Muscle of leg (tissue), 16 donors: ENCODE measurements at places on chromosomes 2 and 18.

DNA sequence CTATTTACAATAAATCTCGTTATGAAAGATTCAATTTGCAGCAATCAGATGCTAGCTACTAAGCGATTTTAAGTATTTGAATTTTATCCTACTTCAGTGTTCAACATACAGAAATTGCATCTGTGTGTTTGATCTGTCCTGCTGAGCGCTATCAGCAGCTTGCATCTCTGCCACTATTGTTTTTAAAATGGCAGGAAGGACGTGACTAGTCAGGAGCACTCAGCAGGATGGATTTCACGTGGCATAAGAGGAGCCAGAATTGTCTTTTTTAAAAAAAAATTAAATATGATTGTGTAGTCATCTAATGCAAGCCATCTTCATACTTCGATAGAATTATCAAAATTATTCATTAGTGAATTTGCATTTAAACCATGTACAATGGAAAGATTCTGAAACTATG is 2.8 kb upstream of the KLHL14 start:
- no peak for DNase-seq

DNA sequence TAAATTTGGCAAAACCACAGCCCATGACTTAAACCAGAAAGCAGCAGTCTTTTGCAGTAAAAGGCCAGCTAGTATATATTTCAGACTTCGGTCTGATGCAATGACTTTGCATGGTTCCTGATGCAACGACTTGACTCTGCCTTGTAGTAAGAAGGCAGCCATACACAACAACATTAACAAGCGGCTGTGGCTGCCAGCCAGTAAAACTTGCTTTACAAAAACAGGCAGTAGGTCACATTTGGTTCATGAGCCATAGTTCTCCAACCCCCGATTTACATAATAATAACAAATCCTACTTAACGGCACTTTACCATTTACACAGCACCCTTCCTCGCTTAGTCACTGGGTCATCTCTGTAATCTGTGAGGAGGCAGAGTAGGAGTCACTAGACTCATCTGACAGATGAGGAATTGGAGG is 410.3 kb downstream of the LRATD1 start:
- peak; percentile 19 for DNase-seq

GRCh38 chr18:9293948-9294347 is 40.6 kb upstream of the TWSG1 start:
- DNase-seq, result no peak

- DNase-seq, result no peak
Measured at GRCh38 chr2:58341047-58341446, 99.9 kb upstream of the FANCL start.

DNA sequence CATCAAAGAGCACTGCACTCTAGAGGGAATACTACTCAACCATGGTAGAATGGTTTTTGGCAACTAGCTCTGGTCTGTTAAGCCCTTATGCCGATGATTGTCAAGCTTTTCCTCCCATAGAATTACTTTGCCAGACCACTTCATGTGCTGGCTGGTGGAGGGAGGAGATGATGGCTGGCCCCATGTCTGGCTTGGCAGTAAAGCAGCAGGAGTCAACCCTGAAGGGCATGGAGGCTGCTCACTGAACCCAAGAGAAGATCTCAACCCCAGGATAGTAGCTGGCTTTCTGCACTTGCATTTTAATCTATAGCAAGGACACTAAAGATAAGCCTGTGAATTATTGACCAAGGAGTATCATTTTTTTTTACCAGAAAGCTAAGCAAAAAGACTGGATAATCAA is 309.9 kb downstream of the PIEZO2 start:
- DNase-seq, result no peak

DNA sequence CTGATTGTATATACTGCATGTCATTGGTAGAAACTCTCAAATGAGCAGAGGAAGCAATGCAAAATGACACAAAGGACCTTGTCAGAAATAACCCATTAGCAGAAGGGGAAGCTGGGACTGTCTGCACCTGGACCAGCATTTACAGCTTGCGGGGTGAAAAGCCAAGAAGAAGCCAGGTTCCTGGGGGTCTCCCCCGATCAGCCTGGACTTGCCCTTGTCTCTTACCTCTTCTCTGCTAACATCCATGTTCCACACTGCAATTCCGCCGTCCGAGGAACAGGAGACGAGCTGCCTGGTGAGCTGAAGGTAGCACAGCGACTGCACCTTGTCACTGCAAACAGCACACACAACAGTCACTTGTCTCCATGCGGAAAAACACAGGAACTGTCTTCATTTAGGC is 51.1 kb downstream of the WDFY1 start:
- DNase-seq, result no peak

GRCh38 chr2:142286618-142287017 is 155.8 kb upstream of the LRP1B start:
- no peak for DNase-seq

- DNase-seq, result no peak
Measured at GRCh38 chr2:129911363-129912065, 68.0 kb upstream of the RAB6C start.

DNA sequence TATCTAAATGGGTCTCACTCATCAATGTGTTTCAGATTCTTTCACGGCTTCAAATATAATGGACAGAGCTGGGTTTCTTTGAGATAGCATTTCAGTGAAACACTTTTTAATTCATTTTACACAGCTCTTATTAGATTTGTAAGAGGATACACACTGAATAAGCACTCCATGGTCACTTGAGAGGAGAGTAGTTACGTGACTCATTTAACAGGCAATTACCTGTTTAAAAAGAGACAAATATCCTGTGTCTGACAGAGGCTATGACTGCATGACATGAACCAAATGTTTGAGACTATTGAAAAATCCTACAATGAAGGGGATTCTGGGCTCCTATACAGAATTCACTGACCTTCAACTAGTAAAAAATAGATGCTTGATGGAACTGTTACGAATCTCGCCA is 786.9 kb downstream of the EPHA4 start:
- no peak for DNase-seq

DNA sequence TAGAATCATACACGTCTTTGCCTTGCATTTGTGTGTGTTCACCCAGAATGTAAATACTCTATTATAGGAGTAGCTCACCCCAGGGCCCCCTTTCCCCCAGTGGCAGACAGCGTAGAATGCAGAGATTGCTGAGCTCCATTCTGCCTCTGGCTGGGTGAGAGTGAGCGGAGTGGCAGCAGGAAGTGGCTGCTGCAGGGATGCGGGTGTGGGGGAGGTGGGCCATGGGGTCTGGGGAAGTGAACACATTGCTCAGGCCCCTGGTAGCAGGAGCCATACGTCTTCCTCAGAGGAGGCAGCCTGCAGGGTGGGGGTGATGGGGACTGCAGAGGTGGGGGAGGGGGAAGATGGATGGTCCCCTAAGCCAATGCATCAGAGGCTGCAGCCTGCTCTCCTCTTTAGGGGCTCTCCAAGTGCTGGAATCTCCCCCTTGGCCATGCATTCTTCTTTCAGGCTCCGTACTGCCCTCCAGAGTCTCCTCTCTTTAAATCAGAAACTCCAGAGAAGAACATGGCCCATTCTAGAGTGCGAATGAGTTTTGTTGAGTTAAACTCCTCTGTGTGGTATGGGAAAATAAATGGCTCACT is 72.2 kb downstream of the CELF4 start:
- no peak for DNase-seq

GRCh38 chr2:27262379-27263286 is at the start of gene SLC30A3:
Gene SLC30A3, minus strand, starts transcription at chr2:27263047. Its CDS starts 141 bp downstream, at chr2:27262906.
- DNase-seq, result peak; percentile 48

DNA sequence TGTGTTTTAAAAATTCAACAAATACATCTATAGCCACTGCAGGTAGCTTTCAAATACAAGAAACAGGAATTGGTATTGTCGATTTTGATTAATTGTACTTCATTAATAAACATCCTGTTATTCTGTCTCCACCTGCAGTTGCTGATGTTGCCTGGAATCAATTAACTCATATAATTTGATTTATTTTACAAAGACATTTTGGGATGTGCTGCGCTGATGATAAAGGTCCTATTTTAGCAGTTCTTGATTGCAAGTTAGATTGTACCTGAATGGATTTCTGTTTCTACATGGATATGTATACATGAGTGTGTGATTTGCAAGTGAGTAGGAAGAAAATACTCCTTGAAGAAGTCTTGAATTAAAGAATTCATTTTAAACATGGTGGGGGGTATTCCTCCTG is 605.3 kb downstream of the ARHGAP15 start:
- DNase-seq, result no peak

GRCh38 chr2:127984551-127984950 is 43.3 kb downstream of the SAP130 start:
- no peak for DNase-seq

DNA sequence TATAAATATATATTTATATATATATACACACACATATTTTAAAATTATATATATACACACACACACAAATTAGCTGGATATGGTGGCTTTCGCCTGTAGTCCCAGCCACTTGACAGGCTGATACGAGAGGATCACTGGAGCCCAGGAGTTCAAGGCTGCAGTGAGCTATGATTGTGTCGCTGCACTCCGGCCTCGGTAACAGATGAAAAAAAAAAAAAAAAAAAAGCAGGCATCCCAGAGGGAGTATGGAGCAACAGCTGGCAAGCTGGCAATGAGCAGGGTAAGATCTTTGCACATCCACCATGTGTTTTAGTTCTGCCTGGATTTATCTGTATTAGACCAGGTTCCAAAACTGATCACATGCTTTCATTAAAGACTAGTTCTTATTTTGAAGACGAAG is 170.1 kb downstream of the MAP2 start:
- DNase-seq, result peak; percentile 18

- DNase-seq, result peak; percentile 29
Measured at GRCh38 chr2:69581774-69582581, 61.6 kb downstream of the AAK1 start.

DNA sequence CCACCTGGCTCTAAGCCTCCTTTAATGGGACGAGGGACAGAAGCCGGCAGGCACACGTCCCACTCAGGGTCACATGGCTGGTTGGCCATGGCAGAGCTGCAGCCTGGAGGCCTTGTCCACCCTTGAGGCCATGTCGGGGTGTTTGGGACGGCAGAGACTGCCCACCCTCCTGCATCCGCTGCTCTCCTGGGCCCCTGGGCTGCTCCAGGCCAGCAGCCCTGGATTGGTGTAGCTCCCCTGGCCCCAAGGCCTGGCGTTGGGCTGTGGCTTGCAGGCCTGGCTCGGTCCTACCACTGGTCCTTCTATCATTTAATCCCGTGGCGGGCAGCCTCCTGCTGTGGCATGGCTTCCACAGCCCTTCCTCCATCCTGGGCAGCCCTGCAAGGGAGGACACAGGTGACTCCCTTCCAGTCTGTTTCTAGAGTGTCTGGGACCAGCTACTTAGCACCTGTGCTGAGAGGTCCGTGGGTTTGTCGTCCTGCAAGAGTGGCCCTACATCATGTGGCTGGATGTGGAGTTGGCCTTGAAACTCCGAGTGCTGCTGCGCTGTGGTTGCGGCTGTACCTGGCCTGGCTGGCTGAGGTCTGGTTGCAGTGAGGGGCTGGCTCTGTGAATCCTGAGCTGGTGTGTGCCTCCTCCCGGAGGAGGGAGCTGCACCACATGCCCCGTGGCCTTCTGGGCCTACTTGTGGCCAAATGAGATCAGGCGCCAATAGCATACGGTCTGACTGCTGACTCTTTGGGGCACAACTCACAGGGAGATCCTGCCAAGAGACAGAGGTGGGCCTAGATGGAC is 67.3 kb downstream of the SH3RF3 start:
- DNase-seq, result no peak

GRCh38 chr2:69456154-69456553 is 18.9 kb upstream of the NFU1 start:
- DNase-seq, result no peak

DNA sequence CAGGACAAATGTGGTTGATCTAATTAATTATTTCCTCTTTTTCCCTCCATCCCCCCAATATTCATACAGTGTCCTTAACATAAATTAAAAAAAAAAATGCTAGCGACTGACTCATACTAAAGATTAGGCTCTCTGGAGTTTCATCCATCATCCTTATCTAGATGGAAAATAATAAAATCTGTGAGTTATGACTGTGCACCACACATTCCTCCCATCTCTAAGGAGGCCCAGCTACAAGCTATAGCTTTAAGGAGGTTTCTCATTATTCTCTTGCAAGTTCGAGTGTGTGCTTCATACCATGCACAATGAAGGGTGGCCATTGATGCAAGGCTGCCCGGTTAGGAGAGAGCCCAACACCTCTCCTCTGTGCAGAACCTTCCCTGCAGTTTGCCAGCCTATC is 77.3 kb downstream of the XDH start:
- DNase-seq, result no peak

- DNase-seq, result no peak
Measured at GRCh38 chr2:215507836-215508235, 72.0 kb upstream of the FN1 start.

- peak; percentile 40 for DNase-seq
Measured at GRCh38 chr2:143499061-143499460, 369.8 kb downstream of the ARHGAP15 start.

- DNase-seq, result no peak
Measured at GRCh38 chr2:174945601-174946260, 59.5 kb downstream of the CHN1 start.

- DNase-seq, result no peak
Measured at GRCh38 chr2:95274291-95275150, at the start of gene PROM2. Gene PROM2, plus strand, starts transcription at chr2:95274449. Its CDS starts 137 bp downstream, at chr2:95274586.

GRCh38 chr2:25649786-25650185 is 23.6 kb downstream of the DTNB start:
- no peak for DNase-seq

GRCh38 chr2:218993345-218994315 is at the start of gene CRYBA2:
Gene CRYBA2, minus strand, starts transcription at chr2:218993422. Its CDS starts 246 bp downstream, at chr2:218993176.
- no peak for DNase-seq

DNA sequence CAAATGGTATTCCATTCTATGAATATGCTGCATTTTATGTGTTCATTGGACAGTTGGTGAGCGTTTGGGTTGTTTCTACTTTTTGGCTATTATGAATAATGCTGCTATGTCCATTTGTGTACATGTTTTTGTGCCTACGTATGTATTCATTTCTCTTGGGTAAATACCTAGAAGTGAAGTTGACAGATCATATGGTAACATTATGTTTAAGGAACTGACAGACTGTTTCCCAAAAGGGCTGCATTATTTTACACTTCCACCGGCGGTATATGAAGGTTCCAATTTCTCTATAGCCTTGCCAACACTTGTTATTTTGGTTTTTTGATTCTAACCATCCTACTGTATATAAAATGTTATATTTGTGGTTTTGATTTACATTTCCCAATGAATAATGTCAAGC is 703.9 kb upstream of the CDH2 start:
- no peak for DNase-seq
